ENCODE measurements at places on chromosomes 5 and 9.

GRCh38 chr9:37201581-37201980 lies 81.2 kb downstream of the ZCCHC7 start:
- no peak for DNase-seq

- no peak for DNase-seq
Observed at GRCh38 chr5:178131446-178131996, 707 bp downstream of the RMND5B start.

- no peak for DNase-seq
Observed at GRCh38 chr5:65535529-65535987, 27.4 kb downstream of the CENPK start.

GRCh38 chr9:135388530-135388929 lies 91.1 kb upstream of the PPP1R26 start:
- no peak for DNase-seq

- DNase-seq: peak; percentile 45
Observed at GRCh38 chr9:35051069-35051967, 21.1 kb downstream of the VCP start.

DNA sequence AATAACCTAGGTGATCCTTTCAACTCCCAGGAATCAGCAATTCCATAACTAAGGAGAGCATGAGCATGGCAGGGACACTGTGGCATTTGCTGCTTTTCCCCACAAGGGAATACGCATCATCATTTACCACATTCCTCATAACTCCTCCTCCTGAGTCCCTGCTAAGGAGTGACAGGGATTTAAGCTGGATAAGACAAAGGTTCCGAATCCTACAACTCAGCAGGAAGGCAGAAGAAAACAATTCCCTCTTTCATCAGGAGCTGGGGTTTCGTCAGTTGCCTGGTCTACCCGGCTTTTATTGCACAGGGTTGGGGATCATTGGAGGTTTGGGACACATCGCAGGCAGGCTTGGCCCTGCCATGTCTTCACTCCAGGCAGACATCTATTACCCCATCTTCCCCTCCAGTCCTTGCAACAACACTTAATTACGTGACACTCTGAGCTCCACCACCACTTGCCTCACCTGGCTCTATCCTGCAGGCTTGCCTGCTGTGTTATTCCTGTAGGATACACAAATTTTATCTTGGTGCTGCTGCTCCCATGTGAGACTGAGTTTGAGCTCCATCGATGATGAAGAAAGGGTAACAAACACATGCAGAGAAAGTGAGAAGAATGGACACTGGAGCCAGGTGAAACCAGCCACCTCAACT lies 563.0 kb upstream of the KLF4 start:
- no peak for DNase-seq

GRCh38 chr5:82165740-82166530 lies 112.2 kb downstream of the RPS23 start:
- peak; percentile 90 for DNase-seq

- DNase-seq: no peak
Observed at GRCh38 chr5:133882846-133883245, 85.6 kb downstream of the C5orf15 start.

- no peak for DNase-seq
Observed at GRCh38 chr9:134626571-134627416, 14.8 kb upstream of the COL5A1 start.

GRCh38 chr5:42242881-42243485 lies 180.3 kb upstream of the GHR start:
- DNase-seq: no peak

GRCh38 chr9:91131433-91131839 lies 230.3 kb downstream of the AUH start:
- no peak for DNase-seq

- DNase-seq: peak; percentile 75
Observed at GRCh38 chr5:106189121-106189809, 1481.5 kb downstream of the EFNA5 start.

- no peak for DNase-seq
Observed at GRCh38 chr9:79707589-79707988, 135.8 kb downstream of the TLE4 start.

- DNase-seq: no peak
Observed at GRCh38 chr9:112894041-112894440, 3.4 kb upstream of the SLC46A2 start.

- DNase-seq: no peak
Observed at GRCh38 chr5:126414874-126415502, 8.2 kb upstream of the GRAMD2B start.

DNA sequence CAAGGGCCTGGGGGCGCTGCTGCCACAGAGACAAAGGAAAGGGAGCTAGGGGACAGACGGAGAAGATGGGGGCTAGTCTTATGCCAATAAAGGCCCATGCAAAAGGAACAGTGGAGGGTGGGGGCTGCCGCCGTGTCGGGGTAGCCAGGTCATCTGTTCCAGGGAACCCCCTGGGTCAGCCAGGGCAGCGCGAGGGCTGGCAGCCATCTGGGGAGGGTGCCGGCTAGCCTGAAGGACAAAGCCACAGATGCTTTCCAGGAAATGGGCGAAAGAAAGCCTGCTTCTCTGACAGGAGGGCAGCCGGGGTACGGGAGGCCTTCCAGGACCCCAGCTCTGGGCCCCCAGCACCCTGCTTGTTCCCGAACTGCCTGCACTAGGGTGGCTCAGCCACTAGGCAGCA lies 1.6 kb upstream of the CARD9 start:
- no peak for DNase-seq

DNA sequence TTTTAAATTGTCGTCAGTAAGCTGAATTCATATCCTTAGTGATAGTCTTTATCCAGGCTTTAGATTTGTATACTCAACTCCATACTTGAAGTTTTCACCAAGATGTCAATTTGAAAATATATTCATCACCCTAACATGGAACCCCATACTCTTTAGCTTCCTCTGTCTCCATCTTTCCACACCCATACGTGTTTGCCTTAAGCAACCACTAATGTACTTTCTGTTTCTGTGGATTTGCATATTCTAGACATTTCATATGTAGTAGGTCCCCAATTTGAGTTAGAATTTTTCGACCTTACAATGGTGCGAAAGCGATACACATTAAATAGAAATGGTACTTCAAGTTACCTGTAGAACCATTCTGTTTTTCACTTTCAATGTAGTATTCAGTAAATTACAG lies 65.2 kb downstream of the NSD1 start:
- no peak for DNase-seq

DNA sequence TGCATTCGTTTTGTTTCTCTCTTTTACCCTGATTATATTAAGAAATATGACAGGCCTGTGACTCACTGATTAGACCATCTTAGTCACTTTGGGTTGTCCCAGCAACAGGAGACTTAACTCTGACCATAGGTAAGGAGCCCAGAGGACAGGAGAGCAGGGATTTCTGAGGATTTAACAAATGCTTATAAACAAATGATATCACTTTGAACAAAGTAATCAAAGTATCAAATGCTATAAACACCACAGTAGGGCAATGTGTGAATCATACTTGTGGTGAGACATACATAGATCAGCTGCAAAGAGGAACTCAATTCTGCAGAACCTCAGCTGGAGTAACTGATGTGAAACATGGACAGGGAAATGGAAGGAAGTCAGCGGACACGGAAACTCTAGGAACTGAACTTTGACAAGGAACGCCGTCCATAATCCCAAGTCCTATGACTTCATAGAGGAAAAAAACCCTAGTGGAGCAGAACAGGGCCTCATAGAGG lies 190.6 kb upstream of the MSX2 start:
- DNase-seq: no peak
